ENCODE measurements at places on chromosomes 5 and 9.

GRCh38 chr5:97788369-97788768, 605.3 kb upstream of the RIOK2 start:
- no peak for DNase-seq

- DNase-seq: no peak
These were observed 1999.3 kb upstream of the CDH9 start for GRCh38 chr5:29037716-29038115.

DNA sequence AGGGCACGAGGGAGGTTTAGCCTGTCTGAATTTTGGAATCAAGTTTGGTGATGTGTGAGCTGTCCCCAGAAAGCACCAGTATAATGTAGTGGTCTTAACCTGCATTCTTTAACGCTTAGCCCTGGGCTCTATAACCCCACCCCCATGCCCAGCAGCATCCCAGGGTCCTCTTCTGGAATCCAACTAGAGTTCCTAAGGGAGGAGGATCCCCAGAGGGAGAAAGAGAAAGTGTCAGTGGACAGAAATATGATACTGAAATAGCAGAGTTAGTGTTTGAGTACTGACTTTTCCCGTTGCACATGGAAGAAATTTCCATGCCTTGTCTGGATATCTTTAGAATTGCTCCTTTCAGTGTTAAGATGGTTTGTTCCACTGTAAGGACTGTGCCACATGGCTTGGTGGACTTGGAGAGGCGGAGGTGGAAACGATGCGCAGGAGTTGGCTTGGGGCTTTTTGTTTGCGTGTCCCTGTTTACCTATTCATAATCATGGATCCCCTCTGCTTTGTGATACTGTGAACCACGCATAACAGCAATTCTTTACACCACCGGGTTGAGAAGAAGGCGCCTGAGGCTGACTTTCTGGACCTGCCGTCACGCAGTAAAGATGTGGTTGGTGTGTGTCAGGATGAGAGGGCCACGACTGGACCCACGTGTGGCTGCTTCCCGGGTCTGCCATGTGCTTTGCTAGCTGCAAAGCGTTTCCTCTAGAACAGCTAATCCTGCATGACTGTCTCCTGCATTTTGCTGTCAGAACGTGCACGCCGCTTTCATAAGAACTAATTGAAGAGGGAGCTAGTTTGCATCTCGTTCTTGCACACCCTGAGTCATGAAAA, 142.3 kb downstream of the SMARCA2 start:
- no peak for DNase-seq

- DNase-seq: no peak
These were observed 20.7 kb downstream of the SPRY4 start for GRCh38 chr5:142304013-142304701.

DNA sequence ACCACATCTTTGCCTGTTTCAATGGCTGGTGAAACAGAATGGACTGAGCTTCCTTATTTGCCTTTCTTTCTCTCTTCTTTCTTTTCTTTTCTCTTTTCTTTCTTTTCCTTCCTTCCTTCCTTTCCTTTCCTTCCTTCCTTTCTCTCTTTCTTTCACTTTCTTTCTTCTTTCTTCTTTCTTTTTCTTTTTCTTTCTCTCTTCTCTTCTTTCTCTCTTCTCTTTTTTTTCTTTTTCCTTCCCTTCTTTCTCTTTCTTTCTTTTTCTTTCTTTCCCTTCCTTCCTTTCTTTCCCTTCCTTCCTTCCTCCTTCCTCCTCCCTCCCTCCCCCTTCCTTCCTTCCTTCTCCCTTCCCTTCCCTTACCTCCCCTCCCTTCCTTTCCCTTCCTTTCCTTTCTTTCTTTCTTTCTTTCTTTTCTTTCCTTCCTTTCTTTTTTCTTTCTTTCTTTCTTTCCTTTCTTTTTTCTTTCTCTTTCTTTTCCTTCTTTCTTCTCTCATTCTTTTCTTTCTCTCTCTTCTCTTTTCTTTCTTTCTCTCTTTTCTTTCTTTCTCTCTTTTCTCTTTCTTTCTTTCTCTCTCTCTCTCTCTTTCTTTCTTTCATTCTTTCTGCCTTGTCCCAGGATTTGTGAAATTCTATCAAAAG, 50.1 kb upstream of the MCTP1 start:
- DNase-seq: no peak

DNA sequence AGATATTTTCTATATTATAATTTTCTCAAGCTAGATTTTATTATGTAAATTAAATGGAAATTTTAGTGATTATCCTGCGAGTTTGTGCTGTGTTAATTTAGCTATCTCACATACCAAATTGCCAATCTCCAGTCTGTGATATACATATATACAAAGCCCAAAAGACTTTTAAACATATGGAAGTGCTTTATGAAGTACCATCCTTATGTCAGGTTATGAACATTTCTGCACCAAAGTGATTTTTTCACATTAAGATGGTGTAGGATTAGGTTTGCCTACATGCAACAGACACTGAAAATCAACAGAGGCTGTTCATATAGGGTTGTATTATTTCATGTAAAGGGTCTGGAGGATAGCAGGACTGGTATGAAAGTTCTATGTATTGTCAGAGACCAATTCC, 32.8 kb downstream of the CFAP95 start:
- no peak for DNase-seq

- no peak for DNase-seq
These were observed 32.4 kb downstream of the OSTF1 start for GRCh38 chr9:75120686-75121085.

GRCh38 chr5:18975624-18976023, 1012.4 kb downstream of the CDH18 start:
- no peak for DNase-seq

- DNase-seq: no peak
These were observed 149.6 kb upstream of the ELL2 start for GRCh38 chr5:96111080-96111756.

DNA sequence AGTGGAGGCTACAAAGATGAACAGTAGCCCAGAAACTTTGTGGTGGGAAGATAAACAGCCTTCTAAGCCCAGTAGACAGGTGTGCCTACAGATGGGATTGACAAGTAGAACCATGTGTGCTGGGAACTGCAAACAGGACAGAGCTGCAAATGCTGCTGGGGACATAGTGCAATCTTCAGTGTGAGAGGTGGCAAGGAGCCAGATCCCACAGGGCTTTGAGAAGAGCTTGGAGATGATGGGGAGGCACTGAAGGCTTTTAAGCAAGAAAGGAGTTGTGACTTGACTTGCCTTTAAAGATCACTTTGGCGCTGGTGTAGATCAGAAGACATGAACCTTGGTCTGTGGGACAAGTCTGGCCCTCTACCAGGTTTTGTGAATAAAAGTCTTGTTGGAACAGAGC, 675.2 kb downstream of the ACTL7B start:
- no peak for DNase-seq

- DNase-seq: no peak
These were observed 146.6 kb downstream of the ESM1 start for GRCh38 chr5:54838843-54839242.

GRCh38 chr9:92973700-92974099, 26.4 kb downstream of the FGD3 start:
- DNase-seq: no peak

- DNase-seq: no peak
These were observed 9.6 kb downstream of the SLCO4C1 start for GRCh38 chr5:102286476-102286875.

DNA sequence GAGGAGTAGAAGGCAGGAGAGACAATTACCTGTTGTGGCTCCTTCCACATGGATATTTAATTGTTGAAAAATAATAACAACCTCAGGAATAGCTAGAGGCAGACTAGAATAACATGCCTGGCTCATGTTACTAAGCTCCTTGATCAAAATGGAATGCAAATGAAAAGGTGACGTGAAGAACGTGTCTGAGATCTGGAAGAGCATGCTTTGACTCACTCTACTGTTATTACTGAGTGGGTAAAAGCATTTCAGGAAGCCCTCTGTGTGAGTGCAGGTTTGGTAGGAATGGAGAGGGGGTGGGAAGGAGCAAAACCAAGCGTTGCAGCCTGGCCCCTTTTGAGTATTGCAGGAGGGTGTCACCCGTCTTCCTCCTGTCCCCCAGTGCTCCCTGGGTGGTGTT, 84.8 kb downstream of the EQTN start:
- no peak for DNase-seq

- DNase-seq: no peak
These were observed 190.7 kb downstream of the KCTD16 start for GRCh38 chr5:144361406-144361805.

GRCh38 chr5:2755076-2755680, 3.7 kb upstream of the IRX2 start:
- no peak for DNase-seq

DNA sequence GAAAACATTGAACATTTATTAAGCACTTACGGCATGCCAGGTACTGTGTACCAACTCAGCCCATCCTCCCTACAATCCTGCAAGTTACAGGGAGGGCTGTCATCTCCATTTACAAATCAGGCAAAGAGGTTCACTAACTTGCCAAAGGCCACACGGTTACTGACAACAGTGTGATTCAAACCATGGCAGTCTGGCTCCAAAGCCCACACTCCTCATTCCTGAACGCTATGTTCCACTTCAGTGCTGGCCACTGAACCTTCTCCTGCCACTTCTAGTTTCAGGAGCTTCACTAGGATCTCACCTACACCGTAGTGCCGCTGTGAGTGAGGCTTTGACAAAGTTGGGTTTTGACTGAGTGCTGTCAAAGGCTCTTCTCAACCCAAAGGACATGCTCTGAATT, 7.2 kb upstream of the LIFR start:
- DNase-seq: no peak

GRCh38 chr5:145960848-145961600, 24.6 kb downstream of the SH3RF2 start:
- DNase-seq: no peak

- DNase-seq: no peak
These were observed 94.9 kb downstream of the ACTL7B start for GRCh38 chr9:108760841-108761240.

GRCh38 chr5:133985540-133986180, 17.2 kb upstream of the C5orf15 start:
- DNase-seq: no peak

DNA sequence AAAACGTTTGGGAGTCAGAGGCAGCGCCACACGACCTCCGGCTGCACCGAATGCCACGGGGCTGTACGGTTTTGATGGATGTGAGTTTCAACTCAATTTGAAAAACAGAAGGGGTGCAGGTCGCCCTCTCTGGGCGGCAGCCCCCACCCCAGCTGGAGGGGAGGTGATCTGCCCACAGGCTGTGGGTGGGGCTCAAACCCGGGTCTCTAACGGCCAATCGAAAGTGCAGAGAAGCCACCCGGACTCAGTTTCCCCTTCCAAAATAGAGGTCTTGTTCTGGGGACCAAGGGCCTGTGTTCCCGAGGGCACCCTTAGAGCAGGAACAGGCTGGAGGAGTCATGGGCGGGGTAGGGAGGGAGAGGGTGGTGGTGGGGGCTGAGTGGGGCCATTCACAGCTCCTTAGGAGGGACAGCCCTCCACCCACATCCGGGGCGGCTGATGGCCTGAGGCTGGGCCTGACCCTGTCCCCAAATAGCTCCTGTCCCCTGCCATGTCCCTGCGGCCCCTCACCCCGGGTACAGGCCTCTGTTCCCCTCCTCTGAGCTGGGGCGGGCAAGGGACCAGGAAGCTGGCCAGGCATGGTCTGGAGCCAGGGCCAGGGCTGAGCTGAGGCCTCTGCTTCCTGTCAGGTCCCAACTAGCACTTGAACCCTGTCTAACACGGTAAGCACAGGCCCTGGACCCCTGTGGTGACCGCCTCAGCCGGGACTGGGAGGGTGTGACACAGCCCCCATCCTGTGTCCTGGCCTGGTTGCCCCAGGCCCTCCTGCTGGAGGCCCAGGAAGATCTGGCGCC, 22.6 kb upstream of the NOTCH1 start:
- DNase-seq: no peak

GRCh38 chr5:123514615-123515355, 2.8 kb downstream of the CSNK1G3 start:
- no peak for DNase-seq

DNA sequence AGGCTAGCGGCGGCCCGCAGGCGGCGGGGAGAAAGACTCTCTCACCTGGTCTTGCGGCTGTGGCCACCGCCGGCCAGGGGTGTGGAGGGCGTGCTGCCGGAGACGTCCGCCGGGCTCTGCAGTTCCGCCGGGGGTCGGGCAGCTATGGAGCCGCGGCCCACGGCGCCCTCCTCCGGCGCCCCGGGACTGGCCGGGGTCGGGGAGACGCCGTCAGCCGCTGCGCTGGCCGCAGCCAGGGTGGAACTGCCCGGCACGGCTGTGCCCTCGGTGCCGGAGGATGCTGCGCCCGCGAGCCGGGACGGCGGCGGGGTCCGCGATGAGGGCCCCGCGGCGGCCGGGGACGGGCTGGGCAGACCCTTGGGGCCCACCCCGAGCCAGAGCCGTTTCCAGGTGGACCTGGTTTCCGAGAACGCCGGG, 253 bp downstream of the SLC12A2 start:
- DNase-seq: no peak
